Thyroid gland (tissue), 4 donors: ENCODE measurements at places on chromosomes 12 and 14. TPM values are rescaled to one million over a fixed set of nuclear protein-coding genes. Genes with fewer than 3 reads are reported as not detected.

The KRT79 gene
- total RNA-seq: not detected

- H3K4me1 ChIP-seq: peaks cover 9% of the 10 kb centered on the region
- H3K36me3 ChIP-seq: no peaks in the 10 kb centered on the region
- H3K27ac ChIP-seq: no peak overlapping the region
- no peak overlapping the region for H3K4me3 ChIP-seq
Measured at GRCh38 chr12:24230061-24230701, 280.7 kb upstream of the SOX5 start.

DNA sequence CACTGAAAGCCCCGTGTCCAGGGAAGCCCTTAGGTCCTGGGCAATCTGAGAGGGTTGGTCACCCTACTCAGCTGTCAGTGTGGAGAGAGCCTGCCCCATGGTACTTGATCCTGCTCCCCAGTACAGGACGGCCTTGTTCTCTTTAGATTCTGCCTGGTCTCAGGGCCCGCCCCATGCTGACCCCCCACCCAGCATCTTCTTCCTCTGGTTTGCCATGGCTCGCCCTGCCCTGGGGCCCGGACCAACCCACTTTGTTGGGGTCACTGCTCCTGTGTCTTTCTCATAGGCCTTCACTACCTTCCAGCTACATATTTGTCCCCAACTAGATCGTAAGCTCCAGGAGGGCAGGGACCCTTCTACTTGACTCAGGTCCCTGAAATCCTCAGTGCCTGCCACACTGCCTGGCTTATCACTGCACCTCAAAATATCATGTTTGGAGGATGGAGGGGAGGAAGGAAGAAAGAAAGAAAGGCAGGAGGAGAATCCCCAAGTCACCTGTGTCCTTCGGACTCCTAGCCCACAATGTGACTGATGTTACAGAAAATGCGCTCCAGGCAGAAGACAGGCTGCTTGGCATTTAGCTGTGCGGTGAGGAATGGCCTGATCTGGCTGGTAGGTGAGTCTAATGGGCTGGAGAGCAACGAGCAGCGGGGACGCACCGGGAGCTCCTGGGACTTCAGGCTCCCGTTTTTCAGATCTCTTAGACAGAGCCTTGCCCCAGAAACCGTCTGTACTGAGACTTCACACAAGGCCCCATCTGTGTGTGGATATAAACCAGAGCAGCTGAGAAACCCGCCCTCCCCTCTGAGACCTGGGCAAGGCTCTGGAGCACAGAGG lies 66.1 kb downstream of the C14orf132 start:
- H3K27me3 ChIP-seq: no peaks in the 10 kb centered on the region
- DNase-seq: no peak
- H3K4me3 ChIP-seq: no peak overlapping the region

- H3K4me3 ChIP-seq: no peak overlapping the region
- peak; percentile 63 for DNase-seq
- H3K36me3 ChIP-seq: no peaks in the 10 kb centered on the region
- H3K4me1 ChIP-seq: peaks cover 12% of the 10 kb centered on the region
- no peaks in the 10 kb centered on the region for H3K27me3 ChIP-seq
Measured at GRCh38 chr12:2284857-2285256, 232.1 kb downstream of the CACNA1C start.

DNA sequence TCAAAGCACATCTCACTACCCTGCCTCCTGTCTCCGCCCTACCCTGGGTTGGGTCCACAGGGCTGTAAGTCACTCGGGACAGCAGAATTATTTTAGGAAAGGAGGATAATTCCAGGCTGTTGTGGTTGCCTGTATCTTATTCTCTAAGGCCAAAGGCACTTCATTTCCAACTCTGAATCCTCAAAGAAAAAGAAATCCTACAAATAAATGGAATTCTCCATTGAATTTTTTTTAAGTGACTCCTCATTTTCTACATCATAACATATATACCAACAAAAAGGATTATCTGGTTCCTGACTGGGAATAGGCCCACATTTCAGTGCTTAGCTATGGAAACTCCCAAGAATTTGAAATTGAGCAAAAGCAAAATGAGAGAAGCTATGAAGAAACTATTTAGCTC lies 186.4 kb downstream of the ITPR2 start:
- H3K27ac ChIP-seq: no peak overlapping the region
- H3K4me3 ChIP-seq: no peak overlapping the region
- H3K36me3 ChIP-seq: no peaks in the 10 kb centered on the region

GRCh38 chr12:25455696-25456095 lies 97.4 kb downstream of the LMNTD1 start:
- no peaks in the 10 kb centered on the region for H3K4me1 ChIP-seq
- no peak overlapping the region for H3K4me3 ChIP-seq
- no peaks in the 10 kb centered on the region for H3K36me3 ChIP-seq
- DNase-seq: no peak
- H3K27ac ChIP-seq: no peak overlapping the region

- H3K27me3 ChIP-seq: no peaks in the 10 kb centered on the region
- no peaks in the 10 kb centered on the region for H3K36me3 ChIP-seq
- H3K4me3 ChIP-seq: no peak overlapping the region
- H3K4me1 ChIP-seq: peaks cover 10% of the 10 kb centered on the region
- DNase-seq: no peak
Measured at GRCh38 chr12:67446716-67447115, 177.6 kb downstream of the CAND1 start.

The LRP6 gene
- total RNA-seq: 47.7 TPM

DNA sequence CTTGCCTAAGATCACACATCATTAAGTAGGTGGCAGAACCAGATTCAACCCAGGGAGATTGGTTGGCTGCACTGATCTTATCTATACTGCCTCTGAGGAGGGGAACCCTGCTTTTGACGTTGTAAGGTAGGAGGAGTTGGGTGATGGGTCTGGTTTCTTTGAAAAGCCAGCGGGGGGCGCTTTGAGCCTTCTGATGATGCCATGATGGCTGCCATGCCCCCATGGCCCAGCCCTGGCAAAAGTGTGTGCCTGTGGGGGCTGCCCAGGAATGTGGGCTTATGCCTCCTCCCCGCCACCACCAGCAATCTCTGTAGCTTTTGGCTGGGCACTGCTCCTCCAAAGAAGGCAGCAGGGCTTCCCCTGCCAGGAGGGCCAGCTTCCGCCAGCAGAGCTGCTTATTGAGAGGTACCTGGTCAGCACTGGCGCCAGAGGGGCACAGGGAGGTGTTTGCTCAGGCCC lies 224.3 kb downstream of the SLC41A2 start:
- H3K27ac ChIP-seq: no peak overlapping the region
- no peak overlapping the region for H3K4me3 ChIP-seq
- DNase-seq: no peak

DNA sequence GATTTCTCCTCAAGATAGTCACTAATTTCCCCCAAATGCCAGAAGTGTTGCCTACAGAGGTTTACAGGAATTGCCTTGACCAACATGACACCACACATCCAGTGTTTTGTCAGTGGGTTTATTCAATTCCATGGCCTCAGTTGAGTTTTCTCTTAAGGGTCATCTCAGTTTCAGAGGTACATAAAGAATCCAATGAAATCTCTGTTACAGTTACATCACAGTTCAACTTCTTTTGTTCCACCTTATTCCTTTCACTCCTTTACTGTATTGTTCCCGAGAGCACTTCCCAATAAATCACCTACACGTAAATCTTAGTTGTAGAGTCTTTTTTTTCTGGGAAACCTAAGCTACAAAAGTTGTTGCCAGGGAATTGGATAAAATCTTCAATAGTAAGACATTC lies 73.6 kb upstream of the GARIN6 start:
- H3K4me3 ChIP-seq: no peak overlapping the region
- H3K36me3 ChIP-seq: no peaks in the 10 kb centered on the region
- no peaks in the 10 kb centered on the region for H3K27me3 ChIP-seq
- DNase-seq: no peak
- no peak overlapping the region for H3K27ac ChIP-seq

The GPR135 gene
- 7.9 TPM for total RNA-seq

The LRRC10 gene
- total RNA-seq: not detected

GRCh38 chr12:102107970-102108369 lies 11.9 kb downstream of the NUP37 start:
- no peak overlapping the region for H3K4me3 ChIP-seq
- no peak overlapping the region for H3K27ac ChIP-seq
- H3K4me1 ChIP-seq: no peaks in the 10 kb centered on the region
- DNase-seq: no peak
- no peaks in the 10 kb centered on the region for H3K27me3 ChIP-seq

DNA sequence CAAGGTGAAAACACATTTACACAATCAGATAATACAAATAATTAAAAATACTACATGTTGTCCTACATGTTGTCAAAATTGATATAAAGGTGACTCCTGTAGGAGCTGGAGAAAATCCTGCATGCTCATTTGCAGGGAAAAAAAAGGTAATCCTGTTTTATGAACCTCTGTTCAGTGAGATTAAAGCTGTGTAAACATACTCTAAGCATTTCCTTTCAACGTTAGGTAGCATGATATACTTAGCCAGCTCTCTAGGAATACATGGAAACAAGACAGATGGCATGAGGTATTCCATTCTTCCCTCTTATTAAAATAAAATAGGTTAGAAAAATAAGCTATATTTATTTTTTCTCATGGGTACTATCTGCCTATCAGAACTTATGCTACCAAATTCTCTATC lies 635.7 kb upstream of the FLRT2 start:
- H3K36me3 ChIP-seq: no peaks in the 10 kb centered on the region
- no peaks in the 10 kb centered on the region for H3K4me1 ChIP-seq
- no peak for DNase-seq
- no peak overlapping the region for H3K27ac ChIP-seq
- no peaks in the 10 kb centered on the region for H3K27me3 ChIP-seq
- H3K4me3 ChIP-seq: no peak overlapping the region

DNA sequence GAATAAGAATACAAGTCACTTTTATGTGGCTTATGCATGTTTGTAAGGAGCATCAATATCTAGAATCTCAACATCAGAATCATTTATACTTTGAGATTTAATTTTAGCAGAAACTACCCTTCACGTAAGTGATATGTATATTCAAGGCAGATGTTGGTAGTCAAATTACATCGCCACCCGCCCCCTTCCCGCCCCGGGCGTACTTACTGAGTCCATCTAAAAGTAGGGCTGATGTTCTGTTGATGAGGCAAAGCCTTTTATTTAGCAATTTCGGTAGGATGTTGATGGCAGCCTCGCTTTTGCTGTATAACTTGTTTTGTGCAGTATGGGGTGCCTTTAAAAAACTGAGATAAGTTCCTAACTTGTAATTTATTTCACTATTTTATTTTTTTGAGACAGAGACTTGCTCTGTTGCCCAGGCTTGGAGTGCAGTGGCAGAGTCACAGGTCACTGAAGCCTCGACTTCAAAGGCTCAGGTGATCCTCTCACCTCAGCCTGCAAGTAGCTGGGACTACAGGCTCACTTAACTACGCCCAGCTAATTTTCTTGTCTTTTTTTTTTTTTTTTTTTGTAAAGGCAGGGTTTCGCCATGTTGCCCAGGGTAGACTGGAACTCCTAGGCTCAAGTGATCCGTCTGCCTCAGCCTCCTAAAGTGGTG lies 30.8 kb downstream of the KTN1 start:
- no peak overlapping the region for H3K4me3 ChIP-seq
- H3K4me1 ChIP-seq: peaks cover 44% of the 10 kb centered on the region
- H3K36me3 ChIP-seq: no peaks in the 10 kb centered on the region
- peak overlapping the region; percentile 26 for H3K27ac ChIP-seq
- DNase-seq: peak; percentile 64

DNA sequence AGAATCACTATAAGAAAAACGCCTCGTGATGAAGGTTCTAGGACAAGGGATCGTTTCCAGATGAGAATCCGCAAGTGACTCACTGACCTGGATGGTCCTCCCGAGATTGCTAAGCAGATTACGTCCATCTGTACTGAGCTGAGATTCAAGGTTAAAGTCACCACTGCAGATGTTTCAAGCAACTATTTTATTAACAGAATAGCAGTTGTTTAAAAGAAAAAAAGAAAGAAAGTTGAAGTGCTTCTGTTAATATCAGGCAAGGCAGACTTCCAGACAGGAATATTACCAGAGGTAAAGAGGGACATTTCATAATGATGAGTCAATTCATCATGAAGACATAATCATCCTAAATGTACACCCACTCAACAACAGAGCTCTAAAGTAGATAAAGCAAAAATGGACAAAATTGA lies 17.9 kb downstream of the PXN start:
- no peak for DNase-seq
- no peaks in the 10 kb centered on the region for H3K36me3 ChIP-seq
- no peaks in the 10 kb centered on the region for H3K27me3 ChIP-seq
- peaks cover 49% of the 10 kb centered on the region for H3K4me1 ChIP-seq

DNA sequence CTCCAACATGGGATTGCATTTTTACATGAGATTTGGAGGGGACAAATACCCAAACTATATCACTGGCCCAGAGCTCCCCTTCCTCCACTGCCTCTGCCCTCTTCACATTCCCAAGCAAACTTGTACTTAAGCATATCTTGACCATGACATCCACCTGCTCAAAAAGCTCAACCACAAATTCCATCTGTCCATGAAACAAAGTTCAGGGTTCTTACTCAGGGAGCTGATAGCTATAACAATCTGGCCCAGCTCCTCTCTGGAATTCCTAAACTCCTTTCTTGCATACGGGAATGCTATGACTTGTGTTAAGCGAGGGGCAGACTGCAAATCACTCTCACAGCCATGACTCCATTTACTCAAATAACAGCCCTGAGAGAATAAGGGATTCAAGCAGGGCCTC lies 152.1 kb downstream of the GALC start:
- H3K27ac ChIP-seq: no peak overlapping the region
- H3K36me3 ChIP-seq: no peaks in the 10 kb centered on the region
- H3K4me1 ChIP-seq: no peaks in the 10 kb centered on the region
- H3K4me3 ChIP-seq: no peak overlapping the region

The REP15 gene
- total RNA-seq: 1.8 TPM

The VWF gene
- 54.3 TPM for total RNA-seq

The ABHD12B gene
- total RNA-seq: not detected

GRCh38 chr14:101878822-101879528 lies 85.4 kb upstream of the DYNC1H1 start:
- H3K4me1 ChIP-seq: no peaks in the 10 kb centered on the region
- no peak overlapping the region for H3K27ac ChIP-seq
- no peak for DNase-seq
- peaks cover 5% of the 10 kb centered on the region for H3K36me3 ChIP-seq
- H3K27me3 ChIP-seq: no peaks in the 10 kb centered on the region

DNA sequence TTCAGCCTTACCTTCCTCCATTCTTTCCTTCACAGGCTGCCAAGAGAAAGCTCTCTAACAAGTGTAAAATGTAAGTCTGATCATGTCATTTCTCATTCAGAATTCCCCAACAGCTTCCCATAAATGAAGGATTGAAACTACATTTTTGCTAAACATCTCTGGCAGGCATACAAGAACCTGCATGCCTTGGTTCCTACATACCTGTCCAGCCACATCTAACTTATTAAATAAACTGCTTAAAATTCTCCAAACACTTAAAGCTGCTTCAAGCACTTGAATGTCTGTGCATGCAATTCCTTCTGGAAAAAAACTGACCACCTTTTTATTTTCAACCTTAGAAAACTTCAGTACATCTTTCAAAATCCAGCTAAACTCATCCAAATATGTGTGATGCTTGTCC lies 84.4 kb upstream of the DCN start:
- H3K27ac ChIP-seq: peak overlapping the region; percentile 58
- no peaks in the 10 kb centered on the region for H3K36me3 ChIP-seq

DNA sequence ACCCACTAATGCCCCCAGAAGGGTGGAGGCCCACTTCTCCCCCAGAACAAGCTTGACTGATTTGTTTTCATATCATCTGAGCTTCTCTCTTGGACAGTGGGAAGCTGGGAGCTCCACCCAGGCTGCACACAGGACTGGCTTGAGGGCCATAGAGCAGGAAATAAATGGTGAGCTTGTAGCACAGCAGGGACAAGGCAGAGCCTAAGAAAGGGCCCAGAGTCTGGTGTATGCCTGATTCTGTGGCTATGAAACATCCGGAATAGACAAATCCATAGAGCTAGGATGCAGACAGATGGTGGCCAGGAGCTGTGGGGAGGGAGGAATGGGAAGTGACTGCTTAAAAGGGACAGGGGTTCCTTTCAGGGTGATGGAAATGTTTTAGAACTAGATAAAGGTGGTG lies 79.0 kb downstream of the ARL6IP4 start:
- no peaks in the 10 kb centered on the region for H3K36me3 ChIP-seq
- H3K4me1 ChIP-seq: peaks cover 13% of the 10 kb centered on the region
- no peak overlapping the region for H3K4me3 ChIP-seq
- no peaks in the 10 kb centered on the region for H3K27me3 ChIP-seq
